Caco-2 (cell line): ENCODE measurements at places on chromosomes 3 and 15.

GRCh38 chr3:135081856-135082434 is 286.9 kb downstream of the EPHB1 start:
- no peaks in the 10 kb centered on the region for H3K4me1 ChIP-seq
- no peak for DNase-seq
- no peaks in the 10 kb centered on the region for H3K36me3 ChIP-seq
- no peaks in the 10 kb centered on the region for H3K27me3 ChIP-seq
- H3K4me3 ChIP-seq, result no peak overlapping the region

DNA sequence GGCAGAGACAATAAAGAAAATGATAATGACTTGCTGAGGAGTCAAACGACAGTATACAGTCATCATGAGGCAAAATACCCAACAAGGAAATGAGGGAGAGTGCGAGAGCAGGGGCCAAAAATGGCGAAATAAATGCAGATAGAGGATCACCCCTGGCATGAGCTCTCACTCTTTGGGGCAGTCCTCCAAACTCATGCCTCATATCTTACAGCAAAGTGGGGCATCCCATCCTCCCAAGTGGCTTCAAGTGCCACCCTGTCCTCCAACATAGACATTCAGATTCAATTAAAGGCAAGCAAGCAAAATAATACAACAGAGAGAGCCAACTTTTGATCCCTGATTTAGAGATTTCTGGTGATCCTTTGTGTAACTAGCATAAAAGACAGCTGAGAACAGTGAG is 278.4 kb downstream of the GBE1 start:
- no peaks in the 10 kb centered on the region for H3K36me3 ChIP-seq
- H3K4me1 ChIP-seq, result no peaks in the 10 kb centered on the region
- H3K4me3 ChIP-seq, result no peak overlapping the region
- no peak overlapping the region for H3K27ac ChIP-seq
- no peaks in the 10 kb centered on the region for H3K27me3 ChIP-seq

DNA sequence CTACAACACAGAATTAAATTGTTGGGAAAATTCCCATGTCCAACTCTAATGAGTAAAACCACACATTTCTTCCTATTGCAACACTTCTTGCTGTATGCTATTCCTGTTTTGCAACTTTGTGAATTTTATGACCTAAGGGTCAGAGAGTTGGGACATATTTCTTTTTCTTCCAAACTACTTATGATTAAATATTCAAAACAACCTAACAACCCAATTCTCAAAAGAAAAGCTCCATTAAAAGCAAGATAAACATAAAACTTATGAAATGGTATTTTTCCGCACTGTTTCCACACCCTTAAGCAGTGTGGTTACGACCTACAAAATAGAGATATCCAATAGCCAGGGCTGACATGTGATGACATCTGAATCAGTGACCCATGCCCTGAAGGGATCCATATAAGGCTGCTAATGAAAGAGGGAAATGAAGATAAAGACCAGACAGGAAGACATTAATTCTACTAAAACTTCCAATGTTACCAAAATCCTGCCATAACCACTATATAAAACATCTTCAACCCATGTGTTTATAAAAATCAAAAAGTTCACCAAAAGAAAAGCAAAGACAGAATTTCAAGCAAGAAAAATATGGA is 45.6 kb downstream of the DMXL2 start:
- peaks cover 8% of the 10 kb centered on the region; the same call in 1 of the 2 replicates for H3K4me1 ChIP-seq
- no peaks in the 10 kb centered on the region for H3K27me3 ChIP-seq
- DNase-seq, result peak; percentile 24
- no peak overlapping the region for H3K4me3 ChIP-seq
- H3K27ac ChIP-seq, result no peak overlapping the region

DNA sequence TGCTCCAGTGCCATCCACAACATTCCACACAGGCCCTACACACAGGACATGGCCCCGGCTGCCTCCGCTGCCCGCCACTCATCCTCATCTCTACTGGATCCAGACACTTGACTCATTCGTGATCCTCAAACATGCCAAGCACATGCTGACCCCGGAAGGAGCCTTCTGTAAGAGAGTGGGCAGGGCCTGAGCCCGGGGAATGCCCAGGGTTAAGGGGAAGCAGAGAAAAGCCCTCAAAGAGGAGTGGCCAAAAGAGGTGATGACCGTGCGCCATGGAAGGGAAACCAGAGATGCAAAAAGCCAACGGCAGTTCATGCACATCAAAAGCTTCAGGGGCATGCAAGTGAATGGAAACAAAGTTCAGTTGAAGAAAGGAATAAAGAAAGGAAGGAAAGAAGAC is 46.1 kb downstream of the RFTN1 start:
- H3K27ac ChIP-seq, result peak overlapping the region; percentile 26
- H3K27me3 ChIP-seq, result no peaks in the 10 kb centered on the region
- H3K4me1 ChIP-seq, result peaks cover 21% of the 10 kb centered on the region

DNA sequence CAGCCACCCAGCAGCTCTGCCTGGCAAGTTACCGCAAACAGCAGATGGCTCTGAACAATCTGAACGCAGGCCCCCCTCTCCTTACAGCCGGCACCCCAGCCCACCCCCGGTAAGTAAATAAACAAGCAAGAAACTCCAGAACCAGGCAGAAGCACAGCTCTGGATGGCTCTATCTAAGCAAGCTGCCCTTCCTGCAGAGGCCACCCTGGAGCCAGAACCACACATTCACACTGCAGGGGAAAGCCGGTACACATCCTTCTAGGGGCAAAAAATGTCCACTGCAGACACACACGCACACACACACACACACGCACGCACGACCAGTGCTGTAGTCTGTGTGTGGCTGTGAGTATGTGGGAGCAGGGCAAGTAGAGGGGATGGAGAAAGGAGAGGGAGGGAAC is 63.9 kb downstream of the ADCY5 start:
- no peaks in the 10 kb centered on the region for H3K4me1 ChIP-seq
- no peaks in the 10 kb centered on the region for H3K36me3 ChIP-seq
- H3K4me3 ChIP-seq, result no peak overlapping the region
- no peaks in the 10 kb centered on the region for H3K27me3 ChIP-seq
- no peak for DNase-seq

GRCh38 chr15:62849316-62850106 is 193.0 kb upstream of the TPM1 start:
- H3K27me3 ChIP-seq, result no peaks in the 10 kb centered on the region
- H3K27ac ChIP-seq, result peak overlapping the region; percentile 81
- peaks cover 71% of the 10 kb centered on the region for H3K4me1 ChIP-seq
- H3K4me3 ChIP-seq, result no peak overlapping the region
- no peaks in the 10 kb centered on the region for H3K36me3 ChIP-seq

- no peaks in the 10 kb centered on the region for H3K4me1 ChIP-seq
- no peak overlapping the region for H3K27ac ChIP-seq
- no peaks in the 10 kb centered on the region for H3K27me3 ChIP-seq
- DNase-seq, result no peak
- H3K36me3 ChIP-seq, result no peaks in the 10 kb centered on the region
These were observed 83.1 kb upstream of the RASGRP1 start for GRCh38 chr15:38647683-38648082.

DNA sequence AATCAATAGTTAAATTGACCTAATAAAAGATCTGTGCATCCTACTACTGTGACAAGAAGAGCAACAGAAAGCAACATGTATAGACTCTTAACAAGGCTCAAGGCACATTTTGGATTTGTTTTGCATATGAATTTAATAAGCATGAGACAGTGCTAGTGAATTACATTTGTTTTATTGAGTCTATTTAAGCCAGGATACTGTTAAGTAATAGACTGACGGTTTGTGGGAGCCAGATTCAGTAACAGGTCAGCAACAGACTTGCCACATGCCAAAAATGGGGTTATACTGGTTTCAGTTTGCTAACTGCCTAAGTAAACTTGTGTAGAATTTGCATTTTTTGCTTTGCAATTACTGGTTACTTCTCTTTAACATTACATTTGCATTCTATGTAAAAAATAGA is 54.0 kb downstream of the MBNL1 start:
- no peak for DNase-seq
- no peak overlapping the region for H3K27ac ChIP-seq
- no peak overlapping the region for H3K4me3 ChIP-seq
- H3K36me3 ChIP-seq, result no peaks in the 10 kb centered on the region
- no peaks in the 10 kb centered on the region for H3K27me3 ChIP-seq

- no peaks in the 10 kb centered on the region for H3K27me3 ChIP-seq
- H3K27ac ChIP-seq, result no peak overlapping the region
- no peaks in the 10 kb centered on the region for H3K36me3 ChIP-seq
These were observed 63.1 kb downstream of the B3GALNT1 start for GRCh38 chr3:161042023-161042501.

- no peak overlapping the region for H3K27ac ChIP-seq
- peak; percentile 76 for DNase-seq
- H3K4me1 ChIP-seq, result peaks cover 23% of the 10 kb centered on the region
These were observed 37.7 kb downstream of the GPD1L start for GRCh38 chr3:32143849-32144757.

DNA sequence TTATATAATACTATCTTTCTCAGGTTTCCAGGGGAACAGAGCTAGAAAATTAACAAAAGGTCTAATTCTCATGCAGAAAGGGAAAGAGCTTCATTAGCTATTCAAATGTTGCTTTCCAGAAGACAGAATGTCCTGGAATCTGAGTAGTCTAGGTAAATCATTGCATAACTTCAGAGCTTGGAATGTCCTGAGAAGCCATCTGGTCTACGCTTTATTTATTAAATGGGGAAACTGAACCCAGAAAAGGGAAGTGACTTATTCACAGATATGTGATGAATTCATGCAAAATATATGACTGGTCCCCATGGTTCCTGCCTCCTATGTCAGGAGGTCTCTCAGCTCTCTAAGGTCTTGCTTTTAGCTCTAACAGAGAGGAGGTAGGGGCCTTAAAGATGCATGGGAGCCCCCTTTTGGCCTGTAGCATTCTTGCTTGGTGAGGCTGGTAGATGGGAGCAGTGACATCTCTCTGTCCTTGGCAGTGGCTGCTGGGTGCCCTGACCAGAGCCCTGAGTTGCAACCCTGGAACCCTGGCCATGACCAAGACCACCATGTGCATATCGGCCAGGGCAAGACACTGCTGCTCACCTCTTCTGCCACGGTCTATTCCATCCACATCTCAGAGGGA is 99.2 kb downstream of the CEMIP start:
- DNase-seq, result no peak
- H3K36me3 ChIP-seq, result no peaks in the 10 kb centered on the region
- H3K4me1 ChIP-seq, result no peaks in the 10 kb centered on the region
- no peak overlapping the region for H3K27ac ChIP-seq
- H3K27me3 ChIP-seq, result no peaks in the 10 kb centered on the region; the same call in 1 of the 2 replicates

- no peaks in the 10 kb centered on the region for H3K36me3 ChIP-seq
- no peaks in the 10 kb centered on the region for H3K27me3 ChIP-seq
These were observed 52.3 kb downstream of the CCDC54 start for GRCh38 chr3:107429320-107430181.

- no peaks in the 10 kb centered on the region for H3K27me3 ChIP-seq
- no peak overlapping the region for H3K4me3 ChIP-seq
- H3K36me3 ChIP-seq, result no peaks in the 10 kb centered on the region; the same call in none of the 2 replicates
- DNase-seq, result no peak
- peaks cover 13% of the 10 kb centered on the region for H3K4me1 ChIP-seq
These were observed 84.1 kb downstream of the AAGAB start for GRCh38 chr15:67170143-67170925.

DNA sequence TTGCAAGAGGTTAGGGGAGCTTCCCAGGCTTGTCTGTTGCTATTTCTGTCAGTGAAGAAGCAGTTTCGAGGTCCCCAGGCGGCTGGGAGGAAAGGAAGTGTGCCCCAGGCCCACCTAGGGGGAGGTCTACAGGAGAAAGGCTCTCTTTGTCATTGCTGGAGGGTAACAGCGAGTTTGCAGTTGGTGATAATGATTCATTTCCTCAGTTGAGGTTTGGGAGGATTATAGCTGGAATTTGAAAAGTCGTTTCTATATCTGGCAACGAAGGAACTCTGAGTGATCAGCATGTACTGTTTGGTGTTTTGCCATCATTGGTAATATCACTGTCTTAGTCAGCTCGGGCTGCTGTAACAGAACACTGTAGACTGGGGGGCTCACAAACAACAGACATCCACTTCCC is 65.5 kb upstream of the UBE3A start:
- H3K36me3 ChIP-seq, result no peaks in the 10 kb centered on the region
- H3K27me3 ChIP-seq, result no peaks in the 10 kb centered on the region
- H3K4me1 ChIP-seq, result no peaks in the 10 kb centered on the region
- no peak overlapping the region for H3K4me3 ChIP-seq

DNA sequence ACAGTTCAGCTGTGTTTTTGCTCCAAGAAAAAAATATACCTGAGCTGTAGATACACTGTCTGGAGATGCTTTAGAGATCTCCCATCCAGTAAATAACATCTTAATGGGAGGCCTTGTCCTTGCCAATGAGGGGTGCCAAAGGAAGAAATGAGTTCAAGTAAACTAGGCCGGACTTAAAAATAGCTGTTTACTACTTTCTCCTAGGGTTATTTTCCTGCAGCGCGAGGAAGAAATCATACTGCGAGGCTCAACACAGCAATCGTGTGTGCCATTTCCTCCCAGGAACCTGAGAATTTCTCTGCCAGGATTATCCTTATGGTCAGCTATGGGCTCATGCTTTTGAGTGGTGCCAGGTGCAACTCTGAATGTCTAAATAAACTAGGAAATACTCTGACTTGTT is 71.9 kb downstream of the CMTM8 start:
- peaks cover 15% of the 10 kb centered on the region; the same call in 1 of the 2 replicates for H3K4me1 ChIP-seq
- H3K27ac ChIP-seq, result no peak overlapping the region
- no peaks in the 10 kb centered on the region for H3K27me3 ChIP-seq
- H3K4me3 ChIP-seq, result no peak overlapping the region

DNA sequence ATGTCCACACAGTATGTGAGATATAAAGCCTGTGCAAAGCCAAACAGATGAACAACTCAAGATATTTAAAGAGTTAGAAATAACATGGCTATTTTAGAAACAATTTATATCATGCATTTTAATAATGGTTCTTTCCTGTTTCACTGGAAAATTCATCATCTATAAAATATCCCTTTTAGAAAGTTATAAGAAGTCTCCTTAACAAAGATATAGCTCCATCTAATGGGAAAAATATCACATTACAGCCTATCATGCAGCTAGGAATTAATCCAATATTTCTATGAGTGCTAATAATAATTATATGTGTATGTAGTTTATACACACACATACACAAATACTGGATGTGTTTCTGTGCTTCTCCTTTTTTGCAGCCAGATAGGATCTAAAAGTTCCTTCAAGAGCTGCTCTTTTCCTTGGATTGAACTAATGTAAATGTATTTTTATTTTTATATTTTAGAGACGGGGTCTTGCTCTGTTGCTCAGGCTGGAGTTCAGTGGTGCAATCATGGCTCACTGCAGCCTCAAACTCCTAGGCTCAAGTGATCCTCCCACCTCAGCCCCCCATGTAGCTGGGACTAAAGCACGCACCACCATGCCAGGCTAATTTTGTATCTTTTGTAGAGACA is 21.6 kb downstream of the RPL22L1 start:
- H3K4me1 ChIP-seq, result no peaks in the 10 kb centered on the region
- no peaks in the 10 kb centered on the region for H3K36me3 ChIP-seq
- H3K4me3 ChIP-seq, result no peak overlapping the region

DNA sequence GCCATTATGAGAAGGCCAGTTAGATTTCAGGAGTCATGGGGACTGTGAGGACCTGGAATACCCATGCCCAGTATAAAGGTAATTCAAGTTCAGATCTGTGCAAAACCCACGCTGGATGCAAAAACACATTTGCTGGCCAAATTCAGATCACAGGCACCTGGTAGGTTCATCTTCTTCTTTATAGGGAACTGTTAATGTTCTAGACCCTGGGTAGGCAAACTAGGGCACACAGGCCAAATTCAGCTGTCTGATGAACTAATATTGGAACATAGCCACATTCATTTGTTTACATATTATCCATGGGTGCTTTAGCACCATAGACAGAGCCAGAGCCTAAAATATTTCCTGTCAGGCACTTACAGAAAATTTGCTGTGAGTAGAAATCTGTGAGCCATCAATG is 241.4 kb downstream of the PTPRG start:
- no peak overlapping the region for H3K27ac ChIP-seq
- DNase-seq, result no peak
- no peak overlapping the region for H3K4me3 ChIP-seq
- H3K4me1 ChIP-seq, result no peaks in the 10 kb centered on the region
- no peaks in the 10 kb centered on the region for H3K36me3 ChIP-seq

GRCh38 chr15:63244399-63244798 is 33.0 kb upstream of the APH1B start:
- H3K4me1 ChIP-seq, result peaks cover 5% of the 10 kb centered on the region; the same call in 1 of the 2 replicates
- no peak for DNase-seq
- H3K27me3 ChIP-seq, result no peaks in the 10 kb centered on the region
- H3K36me3 ChIP-seq, result no peaks in the 10 kb centered on the region
- H3K4me3 ChIP-seq, result no peak overlapping the region
